ENCODE measurements at places on chromosomes 2 and 18.

GRCh38 chr2:165475277-165476004, 5.9 kb downstream of the CSRNP3 start:
- no peak for DNase-seq

DNA sequence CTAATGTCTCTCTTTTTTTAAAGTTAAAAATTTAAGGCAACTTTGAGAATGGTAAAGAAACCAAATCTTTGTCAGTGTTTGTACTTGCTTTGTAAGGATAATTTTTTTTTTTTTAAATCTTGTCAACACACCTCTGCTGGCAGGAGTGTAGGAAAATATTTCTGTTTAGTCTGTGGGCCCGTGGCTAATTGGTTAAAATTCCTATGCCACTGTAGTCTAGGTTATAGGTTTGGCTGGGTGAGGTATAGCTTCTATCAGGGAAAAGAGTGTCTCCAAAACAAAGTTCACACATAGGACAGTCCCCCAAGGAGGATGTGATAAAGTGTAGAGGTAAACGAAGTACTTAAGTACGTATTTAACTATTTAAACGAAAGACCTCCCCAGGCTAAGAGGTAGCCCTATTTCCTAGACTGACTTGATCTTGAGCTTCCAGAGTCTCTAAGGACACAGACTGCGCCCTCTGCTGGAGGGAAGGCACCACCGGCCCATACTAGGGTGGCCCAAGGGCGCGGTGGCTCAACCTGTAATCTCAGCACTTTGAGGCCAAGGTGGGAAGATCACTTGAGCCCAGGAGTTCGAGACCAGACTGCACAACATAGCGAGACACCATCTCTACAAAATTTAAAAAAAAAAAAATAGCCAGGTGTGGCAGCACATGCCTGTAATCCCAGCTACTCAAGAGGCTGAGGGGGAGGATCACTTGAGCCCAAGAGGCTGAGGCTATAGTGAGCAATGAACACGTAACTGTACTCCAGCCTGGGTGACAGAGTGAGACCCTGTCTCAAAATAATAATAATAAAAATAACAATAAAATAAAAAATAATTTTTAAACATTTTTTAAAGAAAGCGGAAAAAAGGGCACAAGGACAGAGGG, 8.9 kb downstream of the TEX44 start:
- DNase-seq = peak; percentile 95

GRCh38 chr2:26692279-26692896, at the start of gene KCNK3:
Gene KCNK3 (plus strand): TSS chr2:26692722. CDS start chr2:26692876, 154 bp downstream.
- DNase-seq = peak; percentile 27

GRCh38 chr2:159226059-159226461, 60.4 kb downstream of the WDSUB1 start:
- DNase-seq = no peak

DNA sequence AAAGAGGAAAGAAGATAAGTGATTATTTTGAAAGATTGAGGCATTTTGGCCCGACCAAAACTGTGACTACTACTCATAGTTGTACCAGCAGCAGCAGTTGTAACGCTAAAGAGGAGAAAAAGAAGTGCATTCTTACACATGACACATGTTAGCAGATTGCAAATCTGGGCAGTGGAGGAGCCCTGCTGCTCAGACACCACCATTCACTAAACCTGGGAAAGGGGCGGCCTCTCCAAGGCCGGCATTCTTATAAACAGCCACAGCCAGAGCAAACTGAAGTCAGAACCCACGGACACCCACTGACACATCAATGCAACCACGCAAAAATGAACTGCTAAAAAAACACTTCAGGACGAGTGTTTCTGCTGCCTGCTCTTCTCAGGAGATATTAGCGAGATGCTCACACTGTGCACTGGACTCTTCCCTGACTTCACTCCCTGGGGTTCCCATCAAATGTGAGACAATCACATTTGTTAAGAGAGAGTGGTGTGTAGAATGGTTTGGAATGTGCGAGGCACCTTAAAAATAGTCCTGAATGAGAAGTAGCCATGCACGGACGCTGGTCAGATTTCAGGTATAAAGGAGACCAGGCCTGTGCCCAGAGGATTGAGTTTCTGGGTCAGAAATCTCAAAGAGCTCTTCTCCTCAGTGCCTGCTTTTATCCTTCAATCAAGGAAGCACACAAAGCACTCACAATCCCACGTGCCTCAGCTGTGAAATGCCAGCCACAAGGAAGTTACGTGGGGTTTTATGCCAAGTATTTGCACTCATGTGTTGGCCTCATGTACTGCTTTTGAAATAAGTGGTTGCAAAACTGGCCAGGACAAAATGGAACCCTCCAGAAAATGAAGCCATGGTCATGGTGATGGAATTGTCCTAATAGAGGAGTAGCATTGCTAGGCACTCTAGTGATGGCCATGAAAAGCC, 83.4 kb downstream of the MTCL1 start:
- DNase-seq = no peak

GRCh38 chr18:12637393-12637792, 20.5 kb downstream of the SPIRE1 start:
- no peak for DNase-seq

GRCh38 chr2:103817746-103818145, 1036.2 kb upstream of the POU3F3 start:
- DNase-seq = no peak

DNA sequence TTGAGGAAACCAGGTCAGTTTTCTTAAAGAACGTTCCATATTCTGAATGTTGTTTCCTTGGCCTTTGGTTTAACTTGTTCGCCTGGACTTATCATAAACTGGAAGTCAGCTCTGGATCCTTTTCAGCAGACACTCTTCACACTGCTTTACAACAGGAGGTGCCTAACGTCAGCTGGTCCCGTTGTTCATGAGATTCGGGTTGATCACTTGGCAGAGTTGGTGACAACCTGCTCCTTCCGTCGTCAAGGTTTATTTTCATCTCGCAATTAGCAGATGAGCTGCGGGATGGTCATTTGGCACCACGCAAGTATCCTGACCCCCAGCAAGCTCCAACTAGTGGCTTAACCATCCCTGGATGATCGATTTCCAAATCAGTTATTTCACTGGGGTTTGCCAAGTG, 23.0 kb upstream of the BIN1 start:
- DNase-seq = no peak

DNA sequence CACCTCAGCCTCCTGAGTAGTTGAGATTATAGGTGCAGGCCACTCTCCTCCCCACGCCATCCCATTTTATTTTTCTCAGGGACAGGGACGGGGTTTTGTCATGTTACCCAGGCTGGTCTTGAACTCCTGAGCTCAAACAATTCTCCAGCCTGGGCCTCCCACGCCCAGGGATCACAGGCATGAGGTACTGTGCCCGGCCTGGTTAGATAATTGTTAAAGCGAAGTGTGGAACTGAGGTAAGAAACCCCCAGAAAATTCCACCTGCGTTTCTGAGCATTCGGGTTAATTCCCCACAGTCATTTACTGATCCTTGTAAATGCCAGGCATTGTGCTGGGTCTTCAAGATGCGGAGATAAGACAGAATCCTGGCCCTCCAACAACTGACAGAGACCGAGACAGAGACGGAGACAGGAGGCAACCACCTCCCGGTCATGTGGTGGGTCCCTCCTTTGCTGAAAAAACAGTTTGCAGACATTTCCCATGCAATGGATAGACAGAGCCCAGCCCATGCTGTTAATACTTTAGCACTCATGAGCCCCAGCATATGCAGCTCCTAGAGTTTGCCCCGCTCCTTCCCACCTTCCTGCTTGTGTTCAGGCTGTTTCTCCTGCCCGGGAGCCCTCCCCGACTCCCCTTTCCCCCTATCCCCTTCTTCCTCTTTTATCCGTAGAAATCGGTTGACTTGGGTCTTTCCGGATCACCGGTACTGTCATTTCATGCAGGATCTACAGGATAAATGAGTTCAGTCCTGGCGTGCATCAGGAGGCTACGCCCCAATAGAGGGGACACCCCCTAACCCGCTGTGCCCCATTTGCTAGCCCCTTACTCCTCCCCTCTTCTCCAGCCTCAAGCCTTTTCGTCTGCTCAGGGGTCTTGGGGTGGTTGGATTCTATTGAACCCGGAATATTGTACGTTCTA, 1.6 kb upstream of the RHOB start:
- DNase-seq = no peak

DNA sequence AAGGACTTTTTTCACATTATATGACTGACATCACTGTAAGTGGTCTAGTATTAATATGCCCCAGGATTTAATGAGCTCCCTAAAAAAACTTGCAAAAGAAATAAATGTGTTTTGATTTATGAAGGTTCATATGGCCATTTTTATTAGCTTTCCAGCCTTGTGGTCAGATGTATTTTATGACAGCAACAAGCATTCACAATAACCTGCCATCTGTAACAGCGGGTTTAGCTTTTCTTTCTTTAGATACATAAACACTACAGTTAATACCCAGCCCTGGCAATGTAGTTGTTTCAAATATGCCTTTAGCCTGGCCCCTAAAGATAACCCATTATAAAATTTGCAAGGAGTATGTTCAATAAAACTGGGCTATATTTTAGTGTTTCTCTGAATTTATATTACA, 1063.8 kb downstream of the SOCS6 start:
- DNase-seq = no peak

DNA sequence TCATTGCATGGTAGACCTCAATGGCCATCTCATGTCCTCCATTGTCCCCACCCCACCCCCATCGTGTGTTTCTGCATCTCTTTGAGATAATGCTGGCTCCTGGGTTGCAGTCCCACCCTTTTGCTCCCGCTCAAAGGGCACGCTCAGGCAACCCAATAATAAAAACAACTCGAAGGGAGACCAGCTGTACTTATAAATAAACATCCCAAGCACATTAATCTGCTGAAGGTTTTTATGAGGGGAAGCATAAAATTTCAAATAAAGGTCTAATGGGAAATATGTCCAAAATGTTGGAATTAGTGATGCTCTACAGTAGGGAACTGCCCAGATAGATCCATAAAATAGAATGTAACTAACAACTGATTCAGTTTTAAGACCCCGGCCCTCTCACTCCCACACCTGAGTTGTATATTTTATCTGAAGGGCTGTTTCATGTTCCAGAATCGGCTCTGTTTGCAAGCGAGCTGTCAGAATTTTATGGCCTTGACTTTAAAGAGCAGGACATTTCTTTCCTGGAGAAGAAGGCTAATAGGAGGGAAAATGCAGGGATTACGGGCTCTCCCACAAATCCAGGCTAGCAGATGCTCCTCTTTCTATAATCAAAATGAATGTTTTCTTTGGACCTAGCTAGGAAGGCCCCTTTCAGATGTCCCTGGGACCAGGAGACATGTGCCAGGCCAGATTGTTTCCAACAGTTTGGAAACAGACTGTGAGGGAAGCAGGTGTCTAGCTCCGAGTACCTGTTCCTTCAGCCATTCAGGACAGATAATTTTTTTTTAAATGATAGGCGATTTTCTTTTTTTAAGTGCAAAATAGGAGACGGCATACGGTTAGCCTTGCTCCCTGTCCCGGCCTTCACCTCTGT, 103.7 kb downstream of the APOB start:
- no peak for DNase-seq

GRCh38 chr2:239960929-239961661, 64.0 kb downstream of the NDUFA10 start:
- no peak for DNase-seq

DNA sequence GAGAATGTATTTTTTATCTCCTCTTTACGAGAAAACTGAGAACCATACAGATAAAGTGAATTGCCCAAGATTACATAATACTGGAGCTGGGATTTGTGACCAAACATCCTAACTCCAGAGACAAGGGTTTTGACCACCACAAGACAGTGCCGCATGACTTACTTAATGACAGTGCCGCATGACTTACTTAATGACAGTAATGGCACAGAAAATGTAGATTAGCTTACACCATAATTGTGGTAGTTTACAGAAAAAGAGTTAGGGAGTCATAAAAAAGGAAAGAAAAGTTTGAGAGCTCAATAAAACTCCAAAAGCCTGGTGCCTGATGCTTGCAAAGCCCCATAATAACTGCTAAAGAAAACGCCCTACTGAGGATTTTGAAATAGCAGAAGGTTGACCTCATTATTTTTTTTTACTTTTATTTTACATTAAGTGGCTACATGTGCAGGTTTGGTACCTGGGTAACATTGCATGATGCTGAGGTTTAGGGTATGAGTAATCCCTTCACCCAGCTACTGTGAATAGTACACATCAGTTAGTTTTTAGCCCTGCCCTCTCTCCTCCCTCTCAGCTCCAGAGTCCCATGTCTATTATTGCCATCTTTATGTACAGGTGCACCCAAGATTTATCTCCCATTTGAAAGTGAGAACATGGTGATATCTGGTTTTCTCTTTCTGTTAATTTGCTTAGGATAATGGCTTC, 310.0 kb upstream of the UBE2E3 start:
- no peak for DNase-seq

DNA sequence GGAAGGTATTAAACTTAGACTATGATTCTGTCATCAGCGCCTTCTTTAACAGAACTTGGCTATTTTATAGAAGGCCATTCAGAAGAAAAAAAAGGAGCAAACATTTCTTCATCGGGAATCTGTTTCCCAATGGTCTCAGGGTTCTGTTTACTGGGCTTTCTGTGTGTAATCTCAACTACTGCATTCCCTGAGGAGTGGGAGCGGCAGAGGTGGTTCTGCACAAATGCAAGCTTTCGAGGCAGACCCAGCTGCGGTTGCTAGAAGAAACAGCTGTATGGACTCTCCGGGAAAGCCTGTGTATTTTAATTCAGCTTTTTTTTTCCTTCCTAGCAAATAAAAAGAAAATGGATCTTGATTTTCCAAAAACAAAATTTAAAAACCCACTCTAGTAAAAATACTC, 250.7 kb downstream of the NAPG start:
- no peak for DNase-seq

GRCh38 chr2:25853038-25853638, 25.1 kb downstream of the ASXL2 start:
- no peak for DNase-seq

DNA sequence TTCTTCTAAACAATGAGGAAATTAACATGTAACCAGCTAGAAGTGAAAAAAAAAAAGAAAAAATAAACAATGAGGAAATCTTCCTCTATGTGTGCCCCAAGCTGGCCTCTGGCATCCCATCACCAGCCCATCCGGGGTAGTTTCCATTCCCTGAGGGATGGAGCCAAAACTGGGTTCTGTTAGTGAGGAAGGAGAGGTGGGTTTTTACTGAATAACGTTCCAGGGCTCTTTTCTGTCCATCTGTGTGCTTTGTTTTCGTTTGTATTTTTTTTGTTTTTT, 9.7 kb downstream of the EFHD1 start:
- no peak for DNase-seq

GRCh38 chr2:144848423-144848822, 328.5 kb upstream of the ZEB2 start:
- DNase-seq = no peak

- no peak for DNase-seq
These were observed 828.9 kb downstream of the EPHA4 start for GRCh38 chr2:220743203-220743602.

DNA sequence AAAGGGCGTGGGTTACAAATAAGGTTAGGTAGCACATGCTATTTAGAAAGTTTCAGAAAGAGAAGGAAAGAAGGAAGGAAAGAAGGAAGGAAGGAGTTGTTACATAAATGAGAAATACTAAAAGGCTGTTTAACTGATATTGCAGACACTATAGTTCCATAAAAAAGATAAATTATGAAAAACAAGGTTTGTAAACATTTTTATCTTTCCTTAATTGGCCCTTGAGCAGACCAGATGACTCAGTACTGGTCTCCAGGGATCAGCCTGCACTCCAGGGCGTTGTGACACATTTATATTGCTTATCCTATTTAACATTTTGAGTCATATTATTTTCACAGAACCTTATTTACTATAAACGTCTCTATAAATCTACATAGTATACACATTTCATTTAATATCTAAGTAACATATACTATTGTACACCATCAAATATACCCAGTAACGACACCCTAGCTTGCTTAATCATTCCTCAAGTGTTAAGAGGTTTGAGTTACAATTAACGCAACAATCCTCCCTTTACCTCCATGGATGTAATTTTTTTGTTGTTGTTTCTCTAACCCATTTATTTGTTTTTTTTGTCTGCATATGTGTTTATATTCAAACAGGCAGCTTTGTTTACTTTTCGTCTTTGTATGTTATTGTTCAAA, 2.8 kb upstream of the RAB31 start:
- DNase-seq = no peak

Measured in NCI-H526 (cell line).